ENCODE measurements at places on chromosomes 5 and 9. TPM values are rescaled to one million over a fixed set of nuclear protein-coding genes. Genes with fewer than 3 reads are reported as not detected.

DNA sequence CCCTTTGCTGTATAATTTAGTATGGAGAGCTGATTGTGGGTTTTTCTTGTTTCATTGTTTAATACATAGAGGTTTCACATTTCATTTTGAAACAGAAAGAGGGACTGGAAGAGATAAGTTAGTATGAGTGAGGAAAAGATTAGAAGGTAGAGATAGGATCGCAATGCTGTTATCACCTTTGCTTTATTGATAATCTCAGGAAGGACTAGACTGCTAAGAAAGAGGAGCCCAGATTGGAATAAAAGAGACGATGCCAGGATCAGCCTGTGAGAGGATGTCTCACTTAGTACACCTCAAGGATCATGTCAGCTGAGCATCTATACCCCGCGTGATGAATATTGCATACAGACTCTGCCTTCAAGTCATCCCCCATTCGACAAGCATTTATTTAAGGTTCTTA, 178.0 kb upstream of the DMAC1 start:
- DNase-seq, result no peak

GRCh38 chr5:148388696-148389095, 4.9 kb downstream of the FBXO38 start:
- DNase-seq, result peak; percentile 3

Gene SHISAL2B
- 9.9 TPM for total RNA-seq

Gene DMRT3
- total RNA-seq, result not detected

GRCh38 chr5:91123901-91124300, 259.2 kb downstream of the ARRDC3 start:
- no peak for DNase-seq

GRCh38 chr5:61394078-61394704, 62.1 kb downstream of the ZSWIM6 start:
- no peak for DNase-seq

- DNase-seq, result no peak
Measured at GRCh38 chr9:4866239-4866969, 73.7 kb downstream of the RCL1 start.

Gene C5orf58
- total RNA-seq, result not detected

- DNase-seq, result no peak
Measured at GRCh38 chr5:124665625-124666024, 80.8 kb downstream of the ZNF608 start.

Gene TRIM41
- 15.2 TPM for total RNA-seq

Gene TICAM2
- total RNA-seq, result 0.52 TPM

DNA sequence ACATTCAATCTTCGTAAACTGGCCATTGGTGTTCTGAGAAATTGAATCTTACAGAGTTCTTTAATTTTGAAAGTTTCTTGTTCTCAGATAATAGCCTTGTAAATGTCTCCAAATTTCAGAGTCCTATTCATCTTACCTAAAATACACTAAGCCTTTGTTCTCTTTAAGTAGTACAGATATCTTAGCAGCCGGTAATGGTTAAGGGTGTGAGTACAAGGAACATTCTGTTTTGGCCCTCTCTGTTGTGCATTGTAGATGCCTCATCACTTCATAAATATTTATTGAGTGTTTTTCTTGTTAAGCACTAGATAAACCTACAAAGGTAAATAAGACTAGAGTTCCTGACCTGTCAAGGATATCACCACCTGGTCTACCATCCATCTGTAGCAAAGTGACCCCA, 35.2 kb downstream of the ZCCHC7 start:
- DNase-seq, result no peak

DNA sequence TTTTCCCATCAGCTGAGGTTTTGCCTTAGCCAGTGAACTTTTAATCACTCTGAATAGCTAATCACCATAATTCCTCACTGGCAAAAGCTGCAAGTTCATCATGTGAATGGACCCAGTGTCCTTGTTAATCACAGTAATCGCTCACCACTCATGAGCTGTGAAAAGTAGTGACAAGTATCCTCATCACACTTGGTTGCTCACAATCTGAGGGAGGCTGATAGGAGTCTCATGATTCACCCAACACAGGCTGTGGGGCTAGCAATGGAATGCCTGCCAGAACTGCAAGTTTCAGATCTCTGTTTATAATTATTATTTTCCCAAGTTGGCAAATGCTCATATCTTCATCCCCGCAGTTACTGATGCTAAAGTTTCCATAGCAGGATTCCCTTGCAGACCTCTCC, 467.2 kb downstream of the KIF4B start:
- no peak for DNase-seq

Gene ATP10B
- total RNA-seq, result 1.3 TPM

GRCh38 chr9:86801246-86801645, 146.1 kb downstream of the GAS1 start:
- peak; percentile 59 for DNase-seq

Gene FCN1
- not detected for total RNA-seq

Gene SLC36A2
- total RNA-seq, result not detected

Gene JMY
- total RNA-seq, result 15.8 TPM

Gene OMD
- 0.33 TPM for total RNA-seq

DNA sequence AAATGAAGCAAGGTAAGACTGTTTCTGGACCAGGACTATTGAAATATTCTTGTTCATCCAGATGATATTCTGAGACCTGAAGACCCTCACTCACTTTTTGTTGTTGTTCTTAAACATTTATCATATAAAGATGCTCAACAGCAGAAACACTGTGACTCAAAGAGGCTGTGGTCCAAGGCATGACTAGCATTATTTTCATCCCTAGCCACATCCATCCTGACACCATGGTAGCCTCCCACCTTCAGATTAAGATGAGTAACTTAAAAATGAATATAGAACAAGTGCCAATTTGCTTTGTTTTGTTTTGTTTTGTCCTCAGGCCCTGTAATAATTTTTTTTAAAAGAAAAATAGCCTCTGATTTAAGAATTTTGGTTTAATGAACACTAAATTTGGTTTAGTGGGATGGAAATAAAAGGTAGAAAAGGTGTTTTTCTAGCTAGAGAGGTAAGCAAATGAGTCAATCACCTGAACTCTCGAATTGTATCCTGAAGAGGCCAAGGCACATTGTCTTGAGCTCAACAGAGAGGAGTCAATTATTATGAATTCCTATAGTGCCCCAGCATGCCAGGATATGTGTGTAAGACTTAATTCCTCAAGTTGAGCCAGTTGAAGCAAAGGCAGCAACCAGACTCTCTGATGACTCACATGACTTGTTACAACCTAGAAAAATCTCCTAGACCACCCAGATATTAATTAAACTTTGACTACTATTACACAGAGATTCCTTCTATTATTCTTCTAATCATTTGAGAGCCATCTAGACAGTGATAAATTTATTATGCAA, 380.1 kb upstream of the TUSC1 start:
- no peak for DNase-seq

GRCh38 chr5:547086-547924, 23.1 kb upstream of the SLC9A3 start:
- DNase-seq, result no peak

DNA sequence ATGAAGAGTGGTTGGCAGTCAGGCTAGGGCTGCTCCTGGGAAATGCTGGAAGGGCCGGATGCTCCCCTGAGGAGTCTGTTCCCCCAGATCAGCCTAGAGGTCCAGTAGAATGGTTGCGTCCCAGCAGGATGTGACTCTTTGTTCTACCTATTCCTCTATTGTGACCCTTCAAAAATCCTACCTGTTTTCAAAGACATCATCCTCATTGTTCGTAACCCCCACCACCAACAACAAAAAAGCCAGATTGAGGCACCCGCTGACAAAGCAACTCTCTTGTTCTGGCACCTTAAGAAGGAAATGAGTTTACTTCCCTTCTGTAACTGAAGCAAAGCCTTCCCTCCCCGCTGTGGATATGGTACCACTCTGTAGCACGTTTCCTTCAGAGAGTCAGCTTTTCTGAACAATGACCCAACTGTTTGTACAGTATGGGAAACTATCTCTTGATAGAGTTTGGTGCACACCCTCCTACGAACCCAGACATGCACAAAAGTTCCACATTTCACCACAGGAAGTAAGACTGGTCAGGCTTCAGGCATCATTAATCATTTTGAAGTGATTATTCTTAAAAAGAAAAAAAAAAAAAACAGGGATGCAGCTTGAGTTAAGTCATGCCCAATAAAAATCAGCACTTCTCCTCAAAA, 207.2 kb downstream of the ENC1 start:
- peak; percentile 23 for DNase-seq

DNA sequence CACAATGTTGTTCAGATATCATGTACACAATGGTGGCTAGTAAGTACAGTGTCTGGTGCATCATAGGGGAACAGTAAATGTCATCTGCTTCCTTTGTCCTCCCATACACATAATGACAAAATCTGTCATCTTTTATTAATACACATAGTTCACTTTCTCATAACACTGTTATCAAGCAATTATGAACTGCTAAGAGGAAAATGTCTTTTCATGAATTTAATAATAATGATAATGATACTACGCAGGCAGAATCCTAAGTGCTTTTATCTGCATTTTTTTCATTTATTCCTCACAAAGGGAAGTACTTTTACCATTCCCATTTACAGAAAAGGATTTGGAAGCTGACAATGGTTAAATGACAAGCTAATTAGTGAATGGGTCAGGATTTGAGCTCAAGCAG, 35.7 kb downstream of the DPYSL3 start:
- no peak for DNase-seq

GRCh38 chr9:114551750-114552685, 35.6 kb upstream of the ATP6V1G1 start:
- DNase-seq, result peak; percentile 80

DNA sequence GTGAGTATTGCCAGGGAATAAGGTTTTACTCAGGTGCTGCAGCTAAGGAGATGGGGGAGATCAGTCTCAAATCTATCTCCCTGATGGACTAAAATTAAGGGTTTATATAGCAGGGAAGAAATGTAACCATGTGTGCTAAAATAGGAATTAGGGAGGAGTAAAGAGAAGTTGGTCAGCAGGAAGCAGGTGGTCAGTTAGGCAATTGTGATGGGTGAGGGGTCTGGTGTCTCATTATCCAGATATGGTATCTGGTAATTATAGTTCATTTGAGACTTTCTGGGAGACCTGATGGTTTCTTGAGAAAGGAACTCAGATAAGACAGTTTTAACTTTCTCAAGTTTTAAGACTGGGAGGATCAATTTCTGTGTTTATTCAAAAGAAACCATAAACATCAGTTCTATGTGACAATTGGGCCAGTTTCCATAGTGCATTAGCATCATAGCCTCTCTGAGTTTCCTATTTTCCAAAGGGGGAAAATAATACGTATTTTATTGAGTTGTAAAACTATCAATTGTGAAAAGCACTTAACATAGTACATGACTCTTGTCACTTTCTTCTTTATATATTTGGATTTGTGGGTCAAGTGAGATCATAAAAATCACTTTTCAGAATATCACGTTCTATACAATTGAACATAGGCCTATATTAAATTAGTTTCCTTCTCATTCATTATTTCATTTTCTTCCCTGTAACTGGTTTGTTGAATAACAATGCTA, 115.9 kb downstream of the ZSWIM6 start:
- DNase-seq, result no peak

DNA sequence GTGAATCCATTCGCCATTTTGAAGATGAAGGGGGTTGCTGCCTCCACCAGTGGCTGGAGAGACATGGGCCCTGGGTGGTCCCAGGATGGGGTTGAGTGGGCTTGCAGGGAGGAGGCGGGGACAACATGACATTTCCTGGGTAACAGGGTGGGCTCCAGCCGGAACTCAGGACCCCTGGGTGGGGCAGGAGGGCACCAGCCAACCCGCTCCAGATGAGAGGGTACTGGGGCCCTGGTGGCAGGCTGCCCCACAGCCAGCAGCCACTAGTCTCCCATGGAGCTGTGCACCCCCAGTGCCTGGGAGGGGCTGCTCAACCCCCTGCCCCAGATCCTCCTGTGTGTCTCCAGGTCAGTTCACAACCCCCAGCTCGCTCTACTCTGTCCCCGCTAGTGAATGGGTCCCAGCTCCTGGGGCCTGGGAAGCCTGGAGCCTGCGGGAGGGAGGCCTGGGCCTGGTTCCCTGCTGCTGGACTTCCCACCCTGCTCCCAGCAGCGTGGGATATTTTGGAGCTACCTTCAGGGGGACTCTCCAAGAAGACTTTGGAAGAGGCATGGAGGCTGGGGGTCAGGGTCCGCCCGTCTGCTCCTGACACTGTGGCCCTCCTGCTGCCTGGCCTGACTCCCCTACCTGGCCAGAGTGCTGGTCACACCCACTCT, 55.9 kb downstream of the AHRR start:
- no peak for DNase-seq

DNA sequence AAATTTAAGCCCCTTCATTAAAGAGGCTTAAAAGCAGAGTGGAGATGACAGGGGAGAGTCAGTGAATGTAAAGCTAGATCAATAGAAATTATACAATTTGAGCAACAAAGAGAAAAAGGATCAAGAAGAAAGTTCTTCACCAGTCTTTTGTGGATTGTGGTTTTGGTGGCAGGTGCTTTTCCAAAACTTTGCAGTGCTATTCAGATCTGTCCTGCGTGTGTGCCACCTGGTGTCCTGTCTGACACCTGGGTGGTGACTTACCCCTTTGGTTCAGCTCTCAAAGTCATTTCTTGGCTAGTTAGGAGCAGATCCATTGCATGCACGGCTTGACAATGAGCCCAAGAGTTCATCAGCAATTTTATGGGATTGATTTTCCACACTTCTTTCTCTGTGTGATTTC, 69.4 kb downstream of the SREK1 start:
- no peak for DNase-seq

DNA sequence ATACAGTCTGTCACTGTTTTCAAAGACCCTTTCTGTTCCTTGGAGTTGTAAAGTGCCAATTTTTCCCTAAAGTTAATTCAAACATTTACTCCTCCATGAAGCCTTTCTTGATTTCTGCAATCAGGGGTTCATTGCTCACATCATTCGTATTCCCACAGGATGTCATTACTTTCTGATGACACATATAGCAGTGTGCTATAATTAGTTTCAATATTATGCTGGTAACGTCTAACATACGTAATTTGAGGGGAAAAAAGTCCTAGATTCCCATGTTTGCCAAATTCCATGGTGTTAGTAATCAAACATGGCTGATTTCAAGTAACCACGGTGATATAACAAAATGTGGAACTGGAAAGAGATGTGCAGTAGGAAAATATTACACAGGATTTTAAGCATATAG, 468.2 kb upstream of the MEF2C start:
- DNase-seq, result no peak

Gene PCDHB9
- total RNA-seq, result 19.8 TPM

DNA sequence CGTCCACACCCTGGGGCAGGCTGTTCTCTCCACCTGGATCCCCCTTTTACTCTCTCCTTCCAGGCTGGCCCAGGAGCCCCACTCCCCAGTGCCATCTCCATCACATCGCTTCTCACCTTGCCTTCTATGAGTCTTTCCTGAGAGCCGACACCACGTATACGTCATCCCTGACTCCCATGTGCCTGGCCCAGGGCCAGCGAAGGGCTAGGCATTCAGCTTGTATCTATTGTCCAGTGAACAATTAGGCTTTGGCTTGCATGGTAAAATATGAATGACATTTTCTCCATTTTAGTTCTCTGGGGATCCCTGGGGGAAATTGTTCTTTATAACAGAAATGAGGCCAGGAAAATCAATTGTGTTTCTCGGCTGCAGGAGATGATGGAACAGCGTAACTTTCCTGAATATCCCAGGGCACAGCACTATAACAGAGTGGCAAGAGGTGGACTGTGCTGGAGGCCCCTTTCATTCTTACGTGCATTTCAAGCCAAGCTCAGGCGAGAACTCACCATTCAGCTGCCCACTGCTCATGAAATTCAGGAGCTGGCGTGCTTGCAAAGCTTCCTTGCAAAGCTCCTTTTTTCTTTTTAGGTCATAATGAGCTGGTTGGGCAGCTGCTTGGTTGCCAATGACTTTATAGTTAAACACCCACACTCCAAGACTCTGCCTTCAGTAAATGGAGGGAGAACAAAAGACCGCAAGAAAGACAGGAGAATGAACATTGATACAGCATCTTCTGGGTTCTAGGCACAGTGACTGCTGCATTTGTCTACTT, 37.7 kb downstream of the NSG2 start:
- no peak for DNase-seq

Gene TAF11L5
- not detected for total RNA-seq

All from body of pancreas (tissue), 4 donors.